ENCODE measurements at places on chromosomes 2 and 18.

DNA sequence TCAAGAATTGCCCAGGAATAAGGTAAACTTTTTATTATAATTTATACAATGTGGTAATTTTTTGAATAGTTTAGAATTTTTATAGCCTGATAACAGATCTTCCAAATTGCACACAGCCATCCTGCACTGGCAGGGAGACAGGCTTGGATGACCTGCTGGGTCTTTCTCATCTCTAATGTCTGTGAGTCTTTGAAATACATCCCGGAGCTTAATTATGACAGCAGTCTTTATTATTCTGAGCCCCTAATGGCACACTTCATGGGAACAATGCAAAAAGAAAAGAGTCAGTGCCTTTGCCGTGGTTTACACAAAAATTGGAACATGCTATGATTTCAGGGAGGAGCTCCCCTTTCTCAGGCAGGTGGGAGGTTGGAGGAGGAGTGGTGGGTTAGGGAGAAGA, 71.0 kb downstream of the TMEM182 start:
- DNase-seq: no peak

GRCh38 chr2:215847056-215847455, 166.3 kb downstream of the MREG start:
- no peak for DNase-seq

DNA sequence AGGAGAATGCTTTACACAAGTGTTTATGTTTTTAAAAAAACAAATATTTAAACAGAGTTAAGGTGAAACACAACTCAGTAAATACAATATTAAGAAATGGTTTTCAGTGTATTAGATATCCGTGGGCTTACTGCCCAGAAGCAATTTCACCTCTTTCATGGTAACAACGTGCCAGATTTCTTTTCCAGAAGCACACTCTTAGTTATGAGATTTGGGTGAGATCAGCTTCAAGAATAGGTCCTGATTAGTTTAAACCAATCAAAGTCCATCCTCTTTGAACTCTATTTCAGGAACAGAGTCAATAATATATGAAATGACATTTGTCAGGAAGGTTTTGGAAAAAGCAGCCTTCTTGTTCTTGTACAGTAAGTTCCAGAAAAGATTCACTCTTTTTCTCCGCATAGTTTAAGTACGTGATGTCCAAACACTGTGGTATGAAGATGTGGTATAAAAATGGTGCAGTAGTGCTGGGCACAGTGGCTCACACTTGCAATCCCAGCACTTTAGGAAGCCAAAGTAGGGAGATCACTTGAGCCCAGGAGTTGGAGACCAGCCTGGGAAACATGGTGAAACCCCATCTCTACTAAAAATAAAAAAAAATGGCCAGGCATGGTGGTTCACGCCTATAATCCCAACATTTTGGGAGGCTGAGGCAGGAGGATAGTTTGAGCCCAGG, 14.7 kb downstream of the USP34 start:
- no peak for DNase-seq

- no peak for DNase-seq
Observed at GRCh38 chr2:119432851-119433522, 1.3 kb downstream of the TMEM37 start.

- DNase-seq: no peak
Observed at GRCh38 chr2:175834477-175834876, 167.6 kb downstream of the LNPK start.

GRCh38 chr2:134142341-134142738, 111.5 kb upstream of the MGAT5 start:
- DNase-seq: no peak

- no peak for DNase-seq
Observed at GRCh38 chr2:233553366-233553765, 13.2 kb downstream of the USP40 start.

DNA sequence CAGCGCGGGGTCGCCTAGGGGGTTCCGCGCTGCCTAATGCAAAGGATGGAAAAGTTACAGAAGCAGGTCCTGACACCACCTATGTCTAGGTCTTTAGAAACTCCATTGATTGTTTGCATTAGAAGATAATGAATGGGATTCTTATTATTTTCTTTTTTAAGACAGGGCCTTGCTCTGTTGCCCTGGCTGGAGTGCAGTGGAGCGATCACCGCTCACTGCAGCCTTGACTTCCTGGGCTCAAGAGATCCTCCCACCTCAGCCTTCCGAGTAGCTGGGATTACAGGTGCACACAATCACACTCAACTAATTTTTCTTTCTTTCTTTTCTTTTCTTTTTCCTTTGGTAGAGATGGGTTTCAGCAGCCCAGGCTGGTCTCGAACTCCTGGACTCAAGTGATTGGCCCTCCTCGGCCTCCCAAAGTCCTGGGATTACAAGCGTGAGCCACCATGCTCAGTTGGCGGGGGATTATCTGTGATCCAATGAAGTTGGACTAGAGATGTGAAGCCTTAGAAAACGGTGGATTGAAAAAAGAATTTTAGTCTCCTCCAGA, 761 bp upstream of the IDH1 start:
- no peak for DNase-seq

GRCh38 chr18:56919190-56919589, 227.7 kb upstream of the BOD1L2 start:
- no peak for DNase-seq

- no peak for DNase-seq
Observed at GRCh38 chr2:166179201-166179600, 51.4 kb upstream of the SCN1A start.

- DNase-seq: no peak
Observed at GRCh38 chr2:241844066-241844728, 14.5 kb downstream of the PDCD1 start.

DNA sequence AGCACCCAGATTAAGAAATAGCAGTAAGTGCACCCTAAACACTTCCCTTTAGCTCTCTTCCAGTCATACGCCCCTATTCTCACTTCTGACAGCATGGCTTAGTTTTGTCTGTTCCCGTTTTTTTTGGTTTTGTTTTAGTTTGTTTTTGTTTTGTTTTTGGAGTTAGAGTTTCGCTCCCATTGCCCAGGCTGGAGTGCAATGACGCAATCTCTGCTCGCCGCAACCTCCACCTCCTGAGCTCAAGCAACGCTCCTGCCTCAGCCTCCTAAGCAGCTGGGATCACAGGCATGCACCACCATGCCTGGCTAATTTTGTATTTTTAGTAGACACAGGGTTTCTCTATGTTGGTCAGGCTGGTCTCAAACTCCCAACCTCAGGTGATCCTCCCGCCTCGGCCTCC, 2067.7 kb downstream of the SUCLG1 start:
- DNase-seq: no peak

DNA sequence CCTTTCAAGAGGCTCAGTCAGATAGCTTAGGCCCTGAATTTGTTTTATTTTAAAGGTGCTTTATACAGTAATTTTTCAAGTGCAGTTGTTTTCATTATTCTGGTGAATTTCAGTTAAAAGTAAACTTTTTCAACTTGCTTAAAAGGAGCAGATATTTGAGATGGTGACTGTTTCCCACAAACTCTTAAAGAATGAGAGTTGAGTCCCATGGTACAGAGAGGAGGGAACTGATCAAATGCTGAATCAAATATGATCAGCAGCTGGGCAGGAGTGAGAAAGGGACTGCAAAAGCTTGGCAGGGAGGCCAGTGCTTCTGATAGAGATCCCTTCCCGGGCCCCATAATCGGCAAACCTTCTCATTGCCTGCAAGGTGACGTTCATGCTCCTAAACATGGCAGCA, 91.2 kb downstream of the KCNS3 start:
- DNase-seq: no peak

- DNase-seq: no peak
Observed at GRCh38 chr2:219500135-219500534, 1.4 kb downstream of the GMPPA start.

- no peak for DNase-seq
Observed at GRCh38 chr2:239302083-239302807, 98.6 kb downstream of the HDAC4 start.

DNA sequence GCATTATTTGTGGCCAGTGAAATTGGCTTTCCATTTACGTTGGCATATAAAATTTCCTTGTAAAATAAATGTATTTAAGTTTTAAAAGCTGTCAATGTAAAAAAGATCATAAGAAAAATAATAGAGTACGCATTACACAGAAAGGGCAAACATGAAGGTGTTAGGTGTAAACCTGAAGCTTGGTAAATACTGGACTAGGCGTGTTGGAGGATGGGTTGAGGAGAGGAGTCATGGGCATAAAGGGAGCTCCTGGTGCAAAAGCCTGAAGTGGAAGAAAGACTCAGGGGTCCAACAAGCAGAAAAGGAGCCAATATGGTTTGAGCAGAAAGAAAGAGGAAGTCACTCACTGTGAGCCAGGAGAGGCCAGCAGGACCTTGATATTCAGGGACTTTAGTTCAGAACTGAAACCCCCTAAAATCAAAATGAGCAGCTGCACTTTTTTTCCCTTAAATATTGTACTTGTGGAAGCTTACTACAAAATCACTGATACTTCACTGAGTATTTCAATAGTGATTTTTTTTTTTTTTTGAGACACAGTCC, 24.4 kb downstream of the SP5 start:
- DNase-seq: no peak

- no peak for DNase-seq
Observed at GRCh38 chr2:68185541-68186164, 28.0 kb downstream of the PNO1 start.

DNA sequence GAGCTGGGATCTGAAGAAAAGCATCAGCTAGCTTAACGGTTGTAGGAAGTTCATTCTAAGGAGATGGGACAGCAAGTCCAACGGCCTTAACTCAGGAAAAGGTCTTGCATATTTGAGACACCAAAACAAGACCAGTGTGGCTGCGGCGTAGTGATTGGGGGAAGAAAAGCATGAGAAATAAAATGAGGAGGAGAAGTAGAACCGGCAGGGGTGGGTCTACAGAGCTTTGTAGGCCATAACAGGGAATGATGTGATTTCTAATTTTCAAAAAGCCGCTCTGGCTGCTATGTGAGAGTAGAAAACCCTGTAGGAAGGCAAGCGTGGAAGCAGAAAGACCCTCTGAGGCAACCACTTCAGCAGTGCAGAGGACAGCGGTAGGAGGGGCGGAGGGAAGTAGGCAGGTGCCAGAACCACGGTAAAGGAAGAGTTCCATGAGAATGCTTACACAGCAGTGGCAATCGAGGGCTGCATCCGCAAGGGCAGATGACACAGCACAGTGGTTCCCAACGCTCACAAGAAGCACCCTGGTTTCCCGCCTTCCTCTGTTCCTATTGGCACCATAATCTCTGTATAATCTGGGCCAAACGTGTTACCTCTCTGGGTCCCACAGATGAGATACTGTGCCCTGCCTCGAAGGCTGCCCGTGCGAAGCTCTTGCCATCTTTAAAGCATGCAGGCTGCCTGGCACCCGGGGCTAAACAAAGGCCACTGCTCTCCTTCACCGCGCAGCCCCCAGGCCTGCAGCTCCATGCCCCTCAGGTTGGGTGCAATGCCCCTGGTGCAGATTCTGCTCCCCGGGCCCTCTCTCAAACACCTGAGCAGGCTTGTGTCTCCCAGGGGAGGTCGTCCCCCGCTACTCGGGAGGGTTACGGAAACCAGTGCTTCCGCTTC, 795 bp downstream of the ANKRD39 start:
- DNase-seq: no peak

GRCh38 chr18:54580202-54580729, 10.8 kb upstream of the DYNAP start:
- no peak for DNase-seq

GRCh38 chr2:215884451-215885087, 128.8 kb downstream of the MREG start:
- no peak for DNase-seq

- DNase-seq: no peak
Observed at GRCh38 chr2:113111823-113112287, 15.5 kb upstream of the IL1RN start.

DNA sequence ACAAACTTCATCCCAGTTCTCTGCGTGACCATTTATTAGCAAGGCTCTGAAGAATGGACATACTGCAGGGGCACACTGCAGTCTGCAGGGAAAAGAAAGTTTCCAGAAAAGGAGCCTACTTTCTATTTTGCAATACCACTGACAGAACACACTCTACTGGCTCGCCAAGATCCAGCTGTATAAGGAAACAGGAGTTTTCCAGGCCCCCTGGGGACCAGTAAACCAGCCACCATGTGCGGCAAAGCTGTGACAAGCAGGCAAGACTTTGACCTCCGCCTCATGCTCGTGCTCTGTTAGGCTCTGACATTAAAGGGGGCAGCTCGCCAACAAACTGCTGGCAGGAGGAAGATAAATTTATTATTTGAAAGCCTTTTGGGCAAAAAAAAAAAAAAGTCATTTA, 67.3 kb downstream of the CCBE1 start:
- no peak for DNase-seq

DNA sequence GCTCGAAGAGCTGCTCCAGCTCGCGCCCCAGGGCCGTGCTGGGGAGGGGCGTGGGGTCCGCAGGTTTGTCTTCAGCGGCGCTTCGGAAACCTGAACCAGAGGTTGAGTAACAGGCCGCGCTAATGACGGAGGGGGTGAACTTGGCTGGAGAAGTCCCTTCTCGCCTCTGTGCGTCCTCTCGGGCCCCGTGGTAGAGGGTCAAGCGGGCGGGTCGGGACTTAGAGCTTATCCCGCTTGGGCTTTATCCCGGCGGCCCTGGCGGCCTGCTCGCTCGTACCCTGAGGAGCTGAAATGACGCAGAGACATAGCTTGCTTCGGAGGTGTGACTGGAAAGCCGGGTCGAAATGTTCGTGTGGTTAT, 479 bp downstream of the RNMT start:
- DNase-seq: no peak

DNA sequence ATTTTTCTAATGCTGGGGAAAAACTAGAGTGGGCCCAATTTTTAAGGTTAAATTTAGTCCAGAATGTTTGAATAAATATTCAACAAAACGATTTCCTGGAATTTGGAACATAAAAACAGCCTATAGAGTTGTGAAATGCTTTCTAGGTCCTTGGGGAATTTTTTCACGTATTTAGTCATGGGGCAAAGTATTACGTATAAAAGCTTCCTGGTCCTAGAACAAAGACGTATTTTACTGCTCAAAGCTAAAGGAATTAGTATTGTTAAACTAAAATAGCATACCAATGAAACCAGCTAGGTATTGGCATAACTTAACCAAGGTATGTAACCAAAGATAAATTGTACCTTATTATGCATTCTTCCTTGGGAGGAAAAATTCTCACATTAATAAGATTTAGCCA, 1.6 kb downstream of the SESTD1 start:
- DNase-seq: no peak

GRCh38 chr2:238692562-238692961, 155.3 kb upstream of the TWIST2 start:
- no peak for DNase-seq

DNA sequence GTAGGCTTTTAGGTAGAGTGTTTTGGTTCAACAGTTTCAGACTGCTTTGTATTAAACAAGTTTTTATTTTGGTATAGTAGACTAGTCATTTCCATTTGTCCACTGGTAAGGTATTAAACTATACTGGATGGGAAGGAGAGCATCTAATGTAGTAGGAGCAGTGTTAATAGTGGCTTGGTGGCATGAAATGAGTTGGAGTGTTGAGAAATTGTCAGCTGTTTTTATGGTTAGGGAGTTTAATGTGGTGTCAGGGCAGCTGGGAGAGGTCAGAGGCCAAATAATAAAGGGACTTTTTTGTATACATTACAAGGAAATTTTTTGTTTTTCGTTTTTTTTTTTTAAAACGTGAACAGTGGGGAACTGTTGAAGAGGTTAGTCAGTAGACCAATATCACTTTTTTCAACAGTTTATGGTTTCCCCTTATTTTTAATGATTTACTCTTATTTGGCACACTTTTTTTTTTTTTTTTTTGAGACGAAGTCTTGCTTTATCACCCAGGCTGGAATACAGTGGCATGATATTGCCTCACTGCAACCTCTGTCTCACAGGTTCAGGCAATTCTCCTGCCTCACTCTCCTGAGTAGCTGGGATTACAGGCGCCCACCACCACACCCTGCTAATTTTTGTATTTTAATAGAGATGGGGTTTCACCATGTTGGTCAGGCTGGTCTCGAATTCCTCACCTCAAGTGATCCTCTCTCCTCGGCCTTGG, 21.2 kb downstream of the ACTR3 start:
- DNase-seq: no peak

Data from D721Med (cell line).